ENCODE measurements at places on chromosomes 4 and X.

- DNase-seq: no peak
Measured at GRCh38 chr4:3836756-3837601, 70.8 kb downstream of the ADRA2C start.

- no peak for DNase-seq
Measured at GRCh38 chrX:153406011-153406410, 4.9 kb upstream of the PNMA6E start.

DNA sequence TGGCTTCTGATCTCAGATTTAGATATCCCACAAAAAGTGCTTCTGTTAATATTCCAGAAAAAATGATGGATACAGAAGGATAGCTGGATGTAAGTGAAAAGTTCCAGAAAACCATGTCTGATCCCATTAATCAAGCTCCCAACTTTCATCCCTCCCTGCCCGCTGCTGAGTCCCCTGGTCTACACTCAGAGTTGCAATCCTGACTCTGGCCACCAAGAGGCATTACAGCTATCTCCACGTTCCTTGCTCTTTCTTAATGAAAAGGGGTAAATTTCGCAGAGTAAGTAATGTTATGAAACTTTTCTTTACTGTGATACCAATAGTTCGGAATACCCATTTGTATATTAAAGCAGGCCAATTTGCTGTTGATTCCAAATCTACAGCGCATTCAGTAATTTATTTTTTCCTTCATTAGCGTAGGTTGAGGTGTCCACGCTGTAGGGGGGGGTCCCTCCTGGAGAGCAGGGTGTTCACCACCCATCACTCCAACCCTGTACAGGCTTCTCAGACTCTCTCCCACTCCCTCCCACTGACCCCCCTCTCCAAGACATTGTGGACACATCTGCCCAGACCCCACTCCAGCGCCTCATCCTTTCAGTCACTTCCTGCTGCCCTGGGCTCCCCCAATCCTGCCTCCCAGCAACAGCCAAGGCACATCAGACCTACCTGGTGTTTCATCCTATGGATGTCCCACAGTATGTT, 55.1 kb downstream of the RAB40A start:
- peak; percentile 17 for DNase-seq

DNA sequence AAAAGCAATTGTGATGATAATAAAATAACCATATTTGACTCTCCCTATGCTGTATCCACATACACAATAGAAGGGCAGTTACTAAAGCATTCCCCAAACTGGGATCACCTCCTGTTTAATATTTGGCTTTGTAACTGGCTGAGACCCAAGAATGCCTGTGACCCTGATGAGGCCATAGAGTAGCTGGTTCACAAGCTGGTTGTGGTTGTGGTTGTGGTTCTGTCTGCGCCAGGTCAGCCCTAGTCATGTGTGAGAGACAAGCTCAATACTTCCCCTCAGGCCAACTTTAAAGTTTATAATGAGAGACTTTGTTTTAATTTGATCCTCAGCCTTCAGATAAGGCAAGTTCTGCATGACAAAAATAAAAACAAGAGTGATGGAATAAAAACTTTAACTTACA, 209.9 kb downstream of the PARM1 start:
- no peak for DNase-seq

DNA sequence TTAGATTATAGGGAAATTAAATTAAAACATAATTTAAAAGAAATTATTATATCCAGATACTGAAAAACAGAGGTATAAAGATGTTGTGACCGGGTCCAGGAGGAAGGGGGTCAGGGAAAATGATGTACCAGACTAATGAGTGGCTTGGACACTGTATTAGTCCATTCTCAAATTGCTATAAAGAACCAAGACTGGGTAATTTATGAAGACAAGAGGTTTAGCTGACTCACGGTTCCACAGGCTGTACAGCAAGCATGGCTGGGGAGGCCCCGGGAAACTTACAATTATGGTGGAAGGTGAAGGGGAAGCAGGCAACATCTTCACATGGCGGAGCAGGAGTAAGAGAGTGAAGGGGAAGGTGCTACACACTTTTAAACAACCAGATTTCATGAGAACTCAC, 3.4 kb upstream of the FAM9B start:
- no peak for DNase-seq

- DNase-seq: no peak
Measured at GRCh38 chrX:149819371-149819770, 37.6 kb downstream of the MAGEA9 start.

- no peak for DNase-seq
Measured at GRCh38 chrX:31038575-31039326, 33.1 kb downstream of the FTHL17 start.

GRCh38 chr4:40462326-40462725, 127.2 kb downstream of the CHRNA9 start:
- no peak for DNase-seq

DNA sequence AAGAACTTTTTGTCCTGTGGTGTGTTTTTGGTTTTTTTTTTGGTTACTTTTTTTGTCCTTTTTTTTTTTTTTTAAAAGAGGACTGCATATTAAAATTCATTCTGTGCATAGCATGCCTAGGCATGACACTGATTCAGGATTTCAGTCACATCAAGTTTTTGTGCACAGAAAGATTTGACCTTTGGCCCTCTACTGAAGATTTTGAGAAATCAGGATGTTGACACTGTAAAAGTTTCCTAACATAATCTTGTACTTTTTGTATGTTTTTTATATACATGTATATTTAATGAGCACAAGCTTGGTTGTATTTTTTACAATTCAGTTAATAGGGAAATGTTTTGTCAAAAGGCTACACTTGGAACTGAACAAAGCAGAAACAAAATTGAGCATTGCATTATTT, 100.0 kb upstream of the DDX3X start:
- DNase-seq: no peak

DNA sequence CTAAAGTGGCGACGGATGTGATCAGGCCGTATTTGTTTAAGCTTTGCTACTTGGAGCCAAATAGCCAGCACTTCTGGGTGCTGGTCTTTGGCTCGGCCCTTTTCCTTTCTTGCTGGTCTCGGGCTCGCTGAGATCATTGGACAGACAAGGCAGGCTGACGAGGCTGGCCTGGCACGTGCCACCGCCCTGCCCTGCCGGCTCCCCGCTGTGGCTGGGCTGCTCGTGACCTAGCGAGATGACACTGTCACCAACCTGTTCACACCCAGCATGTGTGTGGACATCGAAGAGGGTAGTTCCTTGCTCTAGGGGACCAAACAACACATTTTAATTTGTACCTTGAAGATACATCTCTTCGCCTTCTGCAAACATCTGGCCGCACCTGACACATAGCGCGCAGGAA, 98.0 kb downstream of the ABLIM2 start:
- DNase-seq: no peak

DNA sequence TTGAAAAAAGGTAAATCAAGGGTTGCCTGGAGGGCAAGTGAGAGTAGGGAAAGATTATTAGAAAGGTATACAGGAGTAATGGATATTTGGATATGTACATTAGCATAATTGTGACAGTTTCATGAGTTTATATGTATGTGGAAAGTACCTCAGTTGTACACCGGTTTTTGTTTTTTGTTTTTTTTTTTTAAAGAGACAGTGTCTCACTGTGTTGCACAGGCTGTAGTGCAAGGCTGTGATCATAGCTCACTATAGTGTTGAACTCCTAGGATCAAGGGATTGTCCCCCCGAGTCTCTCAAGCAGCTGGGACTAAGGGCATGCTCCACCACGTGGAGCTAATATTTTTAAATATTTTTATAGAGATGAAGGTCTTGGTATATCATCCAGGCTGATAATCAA, 15.3 kb upstream of the HPGD start:
- no peak for DNase-seq

GRCh38 chr4:152590179-152591031, 54.5 kb upstream of the FBXW7 start:
- peak; percentile 53 for DNase-seq

DNA sequence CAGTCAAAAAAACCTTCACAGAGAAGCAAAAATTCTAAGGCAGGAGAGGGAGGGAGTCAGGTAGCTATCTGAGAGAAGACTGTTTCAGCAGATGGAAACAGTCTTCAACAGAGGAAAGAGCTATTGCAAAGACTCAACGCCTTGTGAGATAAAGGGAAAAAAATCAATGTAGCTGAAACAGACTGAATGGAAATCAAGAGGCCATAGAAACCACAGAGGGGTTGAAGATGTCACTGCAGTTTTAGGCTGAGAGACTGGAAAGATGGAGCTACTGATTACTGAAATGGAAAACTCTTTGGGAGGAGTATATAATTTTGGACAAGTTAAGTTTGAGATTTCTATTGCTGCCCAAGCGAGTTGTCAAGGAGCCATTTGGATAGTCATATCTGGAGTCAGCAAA, 28.4 kb upstream of the CXCL8 start:
- DNase-seq: no peak

Data from smooth muscle cell of the brain vasculature (primary cell).